ENCODE measurements at places on chromosomes 16 and 17.

DNA sequence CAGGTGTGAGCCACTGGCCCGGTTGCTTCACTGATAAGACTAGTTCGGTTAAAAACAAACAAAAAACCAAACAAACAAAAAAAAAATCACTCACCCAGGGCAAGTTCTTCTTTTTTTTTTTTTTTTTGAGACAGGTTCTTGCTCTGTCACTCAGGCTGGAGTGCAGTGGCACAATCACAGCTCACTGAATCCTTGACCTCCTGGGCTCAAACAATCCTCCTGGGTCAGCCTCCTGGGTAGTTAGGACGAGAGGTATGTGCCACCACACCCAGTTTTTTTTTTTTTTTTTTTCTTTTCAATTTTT, 119.5 kb upstream of the CORO6 start:
- DNase-seq = no peak

- DNase-seq = no peak
Measured at GRCh38 chr17:35368081-35368830, 5.2 kb downstream of the SLFN11 start.

DNA sequence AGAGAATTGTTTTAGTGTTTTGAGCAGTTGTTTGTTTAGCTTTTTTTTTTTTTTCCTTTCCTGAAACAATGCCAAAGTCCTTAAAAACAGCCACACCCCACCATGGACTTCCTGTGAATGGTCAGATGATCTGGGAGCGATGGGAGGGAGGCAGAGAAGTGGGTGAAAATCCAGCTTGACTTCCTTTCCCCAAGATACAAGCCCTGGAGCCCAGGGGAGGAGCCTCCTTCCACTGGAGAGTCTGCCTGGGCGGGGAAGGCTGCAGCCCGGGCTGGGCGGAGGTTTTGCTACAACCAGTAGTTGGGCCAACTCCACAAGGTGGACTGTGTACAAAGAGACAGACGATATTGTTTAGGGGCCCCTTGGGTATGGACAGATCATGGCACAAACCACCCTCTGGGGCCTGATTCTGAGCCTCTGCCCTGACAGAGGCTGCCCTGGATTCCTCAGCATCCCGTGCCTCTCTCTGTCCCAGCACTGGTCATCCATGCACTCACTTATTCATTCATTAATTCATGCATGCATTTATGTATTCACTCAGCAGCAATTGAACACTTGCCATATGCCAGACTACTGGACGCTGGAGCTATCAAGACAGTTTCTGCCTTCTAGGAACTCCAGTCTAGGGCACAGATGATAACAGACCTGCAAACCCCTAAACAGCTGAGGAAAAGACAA, 29.8 kb downstream of the WSB1 start:
- peak; percentile 96 for DNase-seq

GRCh38 chr17:17494870-17495535, 1.2 kb downstream of the RASD1 start:
- no peak for DNase-seq

DNA sequence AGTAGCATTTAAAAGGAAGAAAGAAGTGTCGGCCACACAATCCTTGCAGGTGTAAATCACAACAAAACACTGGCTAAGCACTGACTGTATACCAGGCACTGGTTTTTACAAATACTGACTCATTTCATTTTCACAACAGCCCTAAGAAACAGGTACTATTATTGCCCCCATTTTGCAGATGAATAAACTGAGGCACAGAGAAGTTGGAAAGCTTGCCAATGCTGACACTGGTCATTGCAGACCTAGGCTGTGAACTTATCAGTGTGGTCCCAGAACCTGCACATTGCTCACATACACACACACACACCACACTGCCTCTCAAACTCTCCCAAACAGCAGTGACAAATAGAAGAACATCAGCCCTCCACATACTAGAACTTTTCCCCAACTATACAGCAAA, 37.6 kb downstream of the CDYL2 start:
- DNase-seq = no peak

GRCh38 chr17:69809331-69809730, 265.7 kb upstream of the KCNJ16 start:
- no peak for DNase-seq

GRCh38 chr17:27544350-27545131, 86.4 kb upstream of the LGALS9 start:
- no peak for DNase-seq

DNA sequence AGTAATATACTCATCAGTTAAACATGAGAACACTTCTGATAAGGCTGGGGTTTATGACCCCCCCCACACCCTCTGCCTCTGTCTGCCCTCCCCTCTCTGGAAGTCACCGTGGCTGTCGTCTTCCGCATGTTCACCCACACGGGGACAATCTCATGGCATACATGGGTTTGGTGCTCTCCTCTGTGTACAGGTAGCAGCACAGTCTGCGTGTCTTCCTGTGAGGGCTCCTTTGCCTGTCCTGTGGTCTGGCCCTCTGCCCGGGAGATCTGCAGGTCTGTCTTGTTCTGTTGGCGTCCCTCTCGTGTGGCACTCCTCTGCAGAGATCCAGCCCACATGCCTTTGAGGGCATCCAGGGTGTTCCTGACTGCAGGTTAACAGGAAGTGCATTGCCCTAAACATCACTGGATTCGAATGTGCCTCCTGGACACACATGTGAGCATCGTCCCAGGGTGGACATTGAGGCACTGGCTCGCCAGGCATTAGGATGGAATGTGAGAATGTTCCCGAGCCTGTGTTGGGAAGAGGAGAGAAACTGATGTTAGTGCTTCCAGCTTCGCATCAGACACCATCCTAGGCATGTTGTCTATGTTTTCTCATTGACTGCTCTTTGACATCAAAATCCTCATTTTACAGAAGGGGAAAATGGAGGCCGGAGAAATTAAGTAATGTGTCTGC, 54.5 kb downstream of the NKD1 start:
- peak; percentile 43 for DNase-seq

DNA sequence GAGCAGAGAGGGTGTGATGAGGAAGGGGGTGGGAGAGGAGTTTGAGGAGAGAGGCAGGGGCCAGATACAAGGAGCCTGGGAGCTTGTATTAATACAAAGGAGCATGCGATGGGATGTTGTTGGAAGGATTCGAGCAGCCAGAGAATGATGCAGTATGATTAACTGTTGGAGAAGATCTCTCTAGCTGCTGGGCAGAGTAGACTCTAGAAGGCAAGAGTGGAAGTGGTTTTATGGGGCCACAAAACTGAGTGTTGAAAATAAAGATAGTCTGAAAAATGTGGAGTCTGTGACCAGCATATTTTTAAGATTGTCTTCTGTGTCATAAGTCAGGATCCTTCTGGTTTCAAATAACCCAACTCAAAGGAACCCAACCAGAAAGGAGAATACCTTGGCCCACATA, 98.3 kb downstream of the MSI2 start:
- DNase-seq = no peak

GRCh38 chr17:28097901-28098300, 55.4 kb downstream of the NLK start:
- no peak for DNase-seq

DNA sequence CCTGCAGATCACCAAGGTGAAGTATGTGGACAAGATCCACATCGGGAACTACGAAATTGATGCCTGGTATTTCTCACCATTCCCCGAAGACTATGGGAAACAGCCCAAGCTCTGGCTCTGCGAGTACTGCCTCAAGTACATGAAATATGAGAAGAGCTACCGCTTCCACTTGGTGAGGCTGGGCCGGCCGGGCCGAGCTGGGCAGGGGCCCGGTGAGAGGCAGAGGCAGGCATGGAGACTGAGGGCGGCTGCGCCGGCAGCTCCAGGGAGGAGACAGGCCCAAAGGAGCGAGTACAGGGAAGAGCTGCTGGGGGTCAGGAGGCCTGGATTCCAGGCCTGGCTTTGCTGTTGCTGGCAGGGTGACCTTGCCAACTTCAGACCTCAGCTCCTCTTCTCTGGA, 8.3 kb downstream of the PRSS8 start:
- DNase-seq = no peak

GRCh38 chr16:80063031-80063712, 462.6 kb upstream of the MAF start:
- DNase-seq = no peak

- no peak for DNase-seq
Measured at GRCh38 chr16:83356266-83356665, 451.5 kb upstream of the HSBP1 start.

DNA sequence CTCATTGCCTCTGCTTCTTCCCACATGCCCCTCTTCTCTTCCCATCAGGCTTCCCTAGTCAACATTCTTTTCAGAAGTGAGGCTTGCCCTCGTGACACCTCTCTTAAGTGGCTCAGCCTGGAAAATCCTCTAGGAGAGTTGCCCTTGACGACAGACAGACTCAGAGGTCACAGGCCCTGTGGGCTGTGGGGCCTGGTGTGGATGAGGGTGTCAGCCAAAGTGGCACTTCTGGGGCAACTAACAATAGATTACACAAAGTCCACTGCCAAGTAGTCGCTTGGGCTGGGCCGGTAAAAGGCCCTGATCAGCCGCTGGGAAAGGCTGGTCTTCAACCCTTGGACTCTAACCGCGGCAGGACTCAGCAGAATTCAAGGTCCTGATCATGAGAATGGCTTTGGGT, 33.7 kb upstream of the METTL16 start:
- no peak for DNase-seq

- DNase-seq = no peak
Measured at GRCh38 chr16:56783344-56783743, 53.4 kb downstream of the NUP93 start.

DNA sequence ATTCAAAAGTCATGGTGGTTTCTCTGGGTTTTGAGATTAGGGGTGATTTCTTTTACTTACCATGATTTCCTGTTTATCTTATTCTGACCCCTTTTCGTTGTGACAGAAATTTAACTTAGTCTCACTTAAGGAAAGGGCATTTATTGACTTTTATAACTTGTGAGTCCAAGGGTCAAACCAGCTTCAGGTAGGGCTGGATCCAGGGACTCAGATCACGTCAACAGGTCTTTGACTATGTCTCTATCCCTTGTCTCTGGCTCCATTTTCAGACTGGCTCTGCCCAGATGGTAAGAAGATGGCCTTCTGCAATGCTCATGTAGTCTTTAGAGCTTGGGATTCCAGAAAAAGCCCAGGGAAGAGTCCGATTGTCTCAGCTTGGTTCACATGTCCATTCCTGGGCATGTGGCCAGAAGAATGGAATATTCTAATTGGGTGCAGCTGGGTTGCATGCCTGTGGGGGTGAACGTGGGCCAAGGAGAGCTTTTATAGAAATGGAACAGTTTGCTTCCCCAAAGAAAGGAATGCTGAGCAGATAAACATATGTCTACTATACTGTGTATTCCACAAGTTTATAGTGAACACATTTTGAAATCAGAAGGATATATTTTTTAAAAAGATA, 13.4 kb downstream of the USP43 start:
- DNase-seq = no peak

- DNase-seq = no peak
Measured at GRCh38 chr16:6027733-6028132, 930.1 kb upstream of the EEF2KMT start.

All from lower leg skin (tissue), 4 donors.